ENCODE measurements at places on chromosomes 7 and 10.

DNA sequence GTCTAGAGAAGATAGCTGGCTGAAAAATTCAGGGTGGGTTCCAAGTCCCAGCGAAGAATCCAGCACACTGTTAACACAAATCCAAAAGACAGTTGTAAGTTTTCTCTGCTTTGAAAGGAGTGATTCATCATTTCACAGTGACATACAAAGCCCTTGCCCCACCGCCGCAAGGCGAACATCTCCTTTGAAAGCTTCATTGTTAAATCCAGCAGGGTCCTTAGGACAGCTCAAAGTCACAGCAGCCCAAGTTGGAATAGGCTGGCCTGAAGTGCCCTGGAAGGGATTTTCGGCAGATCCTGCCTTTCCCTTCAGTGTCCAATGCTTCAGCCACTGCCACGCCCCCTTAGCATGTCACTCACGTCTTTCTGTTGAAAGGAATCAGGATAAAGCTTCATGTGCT, 526.1 kb downstream of the CALN1 start:
- no peak for DNase-seq

DNA sequence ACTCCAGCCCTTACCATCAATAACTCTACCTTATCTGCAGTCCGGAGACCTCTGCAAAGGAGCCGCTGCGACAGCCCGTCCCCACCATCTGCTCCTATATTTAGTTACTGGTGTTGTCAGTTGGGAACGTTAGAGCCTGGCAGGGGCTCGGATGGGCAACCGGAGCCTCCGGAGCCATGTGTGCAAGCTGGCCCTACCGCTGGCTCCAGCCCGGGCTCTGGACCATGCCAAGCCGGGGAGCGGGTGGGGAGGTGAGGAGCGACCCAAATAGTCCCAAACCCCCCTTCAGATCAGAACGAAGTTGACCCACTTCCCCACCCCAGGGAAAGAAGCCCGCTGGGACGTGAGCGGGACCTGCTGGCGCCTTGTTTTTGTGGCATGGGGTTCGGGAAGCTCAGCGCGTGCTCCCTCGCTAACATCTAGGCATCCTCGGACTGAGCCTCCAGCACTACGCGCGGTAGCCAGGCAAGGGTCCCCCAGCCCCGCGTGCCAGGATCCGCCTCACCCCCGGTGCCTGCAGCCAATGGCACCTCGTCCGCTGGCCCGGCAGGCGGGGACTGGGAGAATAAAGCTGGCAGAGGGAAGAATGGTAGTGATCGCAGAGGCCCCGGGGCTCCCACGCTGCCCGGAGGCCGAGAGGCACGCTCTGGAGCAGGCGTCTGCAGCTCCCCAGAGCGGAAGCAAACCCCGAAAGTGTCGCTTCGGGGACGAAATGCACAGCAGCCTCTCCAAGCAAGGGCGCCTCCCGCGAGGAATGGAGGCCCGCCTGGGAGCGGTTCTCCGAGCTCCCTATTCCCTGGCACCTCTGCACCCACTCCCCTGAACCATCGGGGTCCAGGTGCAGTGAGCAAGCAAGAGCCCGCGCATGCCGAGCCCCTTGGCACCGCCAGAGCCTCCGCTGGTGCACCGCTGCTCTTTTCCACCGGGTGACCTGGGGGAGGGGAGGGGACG, 679 bp downstream of the LRRC20 start:
- no peak for DNase-seq

DNA sequence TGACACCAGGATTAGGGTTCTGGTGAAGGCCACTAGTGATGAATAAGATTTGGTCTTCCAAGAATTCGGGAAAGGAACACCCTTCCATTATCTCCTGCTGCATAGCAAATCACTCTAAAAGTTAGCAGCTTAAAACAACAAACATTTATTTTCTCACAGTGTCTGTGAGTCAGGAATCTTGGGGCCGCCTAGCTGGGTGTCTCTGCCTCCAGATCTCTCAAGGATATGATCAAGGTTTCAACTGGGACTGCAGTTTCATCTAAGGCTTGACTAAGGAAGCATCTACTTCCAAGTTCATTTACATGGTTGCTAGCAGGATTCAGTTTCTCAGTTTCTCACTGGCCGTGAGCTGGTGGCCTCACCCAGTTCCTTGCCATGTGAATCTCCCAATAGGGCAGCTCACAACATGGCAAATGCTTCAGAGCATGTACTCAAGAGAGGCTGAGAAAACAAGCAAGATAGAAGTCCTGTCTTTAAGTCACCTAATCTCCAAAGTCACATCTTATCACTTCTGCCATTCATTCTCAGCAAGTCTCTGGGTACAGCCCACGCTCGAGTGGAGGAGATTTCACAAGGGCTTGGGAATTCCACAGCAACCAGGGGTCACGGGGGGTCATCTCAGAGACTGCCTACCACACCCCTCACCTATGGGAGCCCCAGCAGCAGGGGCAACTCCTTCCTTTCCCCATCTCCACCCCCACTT, 26.8 kb downstream of the TLX1 start:
- DNase-seq = no peak

- no peak for DNase-seq
These were observed 18.5 kb downstream of the SFTPA1 start for GRCh38 chr10:79628988-79629954.

DNA sequence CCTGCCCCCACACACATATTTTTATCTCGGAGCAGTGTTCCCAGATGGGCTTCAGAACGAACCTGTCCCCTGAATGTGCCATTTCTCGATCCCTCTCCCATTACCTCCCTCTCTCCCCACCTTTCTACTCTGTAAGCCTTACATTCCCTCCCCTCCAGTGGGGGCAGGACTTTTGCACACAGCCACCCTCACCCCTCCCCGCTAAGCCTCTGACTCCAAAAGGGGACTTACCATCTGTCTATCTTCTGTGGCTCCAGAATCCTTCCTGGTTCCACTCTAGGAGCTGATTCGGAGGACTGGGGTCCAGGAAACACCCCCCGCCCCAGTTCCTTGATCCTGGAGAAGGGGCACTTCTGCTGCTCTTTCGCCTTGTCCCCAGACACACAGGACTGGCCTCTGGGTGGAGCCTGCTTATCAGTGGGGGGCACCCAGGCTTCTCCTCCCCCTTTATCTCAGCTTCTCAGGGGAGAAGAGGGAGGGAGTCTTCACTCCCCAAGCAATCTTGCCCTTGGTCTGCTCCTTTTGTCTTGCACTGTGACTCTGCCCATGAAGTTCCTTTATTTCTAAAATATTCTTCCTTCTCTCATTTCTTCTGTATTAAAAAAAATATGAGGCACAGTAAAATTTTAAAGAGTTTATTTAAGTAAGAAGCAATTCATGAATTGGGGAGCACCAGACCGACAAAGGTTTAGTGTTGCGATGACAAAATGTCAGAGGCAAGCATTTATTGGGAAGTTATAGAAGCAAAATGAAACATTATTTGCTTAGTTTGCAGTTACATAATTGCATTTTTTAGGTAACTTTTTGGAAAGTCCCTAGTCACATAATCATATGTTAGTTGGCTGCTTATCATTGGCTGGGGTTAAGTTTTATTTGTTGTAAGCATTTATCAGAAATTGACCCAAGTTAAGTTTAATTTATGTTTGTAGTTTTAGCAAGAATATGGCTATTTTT, at the start of gene KEL:
Gene KEL (minus strand): TSS at position 391 of the 954 bp plus-strand sequence. CDS start 157 bp downstream, at position 234.
- DNase-seq = no peak

- DNase-seq = no peak
These were observed 104.7 kb downstream of the SORBS1 start for GRCh38 chr10:95456516-95456915.

GRCh38 chr7:1970895-1971294, 261.9 kb downstream of the MAD1L1 start:
- no peak for DNase-seq

GRCh38 chr7:121072826-121073225, 84.3 kb downstream of the CPED1 start:
- no peak for DNase-seq

- DNase-seq = no peak
These were observed 45.9 kb upstream of the ATP6V0A4 start for GRCh38 chr7:138843632-138844580.

DNA sequence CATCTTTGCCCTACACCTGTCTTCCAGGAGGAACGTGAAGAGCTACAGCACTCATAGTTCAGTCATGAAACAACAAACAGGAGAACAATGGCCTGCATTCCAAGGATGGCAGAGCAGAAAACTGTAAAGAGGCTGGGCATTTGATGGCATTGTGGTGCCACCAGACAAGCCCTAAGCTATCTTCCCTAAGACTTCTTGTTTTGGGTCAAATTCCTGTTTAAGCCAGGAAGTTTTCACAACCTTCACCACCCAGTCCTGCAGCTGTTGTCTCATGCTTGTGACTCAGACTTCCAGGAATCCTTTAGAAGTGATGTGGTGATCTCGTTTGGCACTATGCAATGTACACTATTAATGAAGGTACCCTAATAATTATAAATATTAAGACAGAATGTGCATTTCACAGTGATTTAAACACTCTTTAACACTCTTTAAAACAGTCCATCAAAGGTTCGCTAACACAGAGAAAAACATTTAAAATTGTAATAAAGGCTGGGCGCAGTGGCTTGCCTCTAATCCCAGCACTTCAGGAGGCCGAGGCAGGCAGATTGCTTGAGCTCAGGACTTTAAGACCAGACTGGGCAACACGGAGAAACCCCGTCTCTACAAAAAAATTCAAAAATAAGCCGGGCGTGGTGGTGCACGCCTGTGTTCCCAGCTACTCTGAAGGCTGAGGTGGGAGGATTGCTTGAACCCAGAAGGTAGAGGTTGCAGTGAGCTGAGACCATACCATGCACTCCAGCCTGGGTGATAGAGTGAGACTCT, 2.7 kb upstream of the HERPUD2 start:
- no peak for DNase-seq

DNA sequence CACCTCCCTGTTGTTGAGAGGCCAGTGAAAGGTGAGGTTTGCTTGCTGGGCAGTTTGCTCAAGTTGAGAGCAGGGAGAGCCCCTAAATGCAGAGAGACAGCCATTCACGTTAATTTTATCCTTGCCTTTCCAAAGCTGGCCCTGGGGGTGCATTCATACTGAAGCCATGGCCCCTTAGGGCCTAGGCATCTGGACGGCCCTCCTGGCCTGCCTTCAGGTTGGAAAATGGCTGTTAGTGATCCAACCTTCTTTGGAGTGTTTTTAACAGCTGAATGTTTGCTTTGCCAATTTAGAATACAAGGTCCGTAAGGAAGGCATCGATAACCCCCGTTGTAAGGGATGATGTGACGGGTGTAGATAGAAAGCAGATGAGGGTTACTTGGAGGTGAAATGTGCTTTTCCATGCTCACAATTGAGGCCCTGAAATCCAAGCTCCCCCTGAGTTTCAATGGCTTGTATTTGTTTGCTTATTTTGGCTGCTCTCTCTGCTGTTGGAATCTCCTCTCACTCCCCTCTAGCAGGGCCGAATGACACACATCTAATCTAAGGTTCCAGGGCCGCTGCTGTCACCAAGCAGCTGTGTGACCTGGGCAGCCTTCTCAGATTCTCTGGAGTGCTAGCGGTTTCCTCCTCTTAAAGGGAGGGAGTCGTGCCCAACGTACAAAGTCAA, 171.6 kb upstream of the MKI67 start:
- DNase-seq = no peak
